ENCODE measurements at places on chromosomes 2 and 18. TPM values are rescaled to one million over a fixed set of nuclear protein-coding genes. Genes with fewer than 3 reads are reported as not detected.
A peak's percentile ranks its signal among the peaks of the same experiment; 100 is the strongest.

Gene LRRC30
- 0.14 TPM for total RNA-seq

DNA sequence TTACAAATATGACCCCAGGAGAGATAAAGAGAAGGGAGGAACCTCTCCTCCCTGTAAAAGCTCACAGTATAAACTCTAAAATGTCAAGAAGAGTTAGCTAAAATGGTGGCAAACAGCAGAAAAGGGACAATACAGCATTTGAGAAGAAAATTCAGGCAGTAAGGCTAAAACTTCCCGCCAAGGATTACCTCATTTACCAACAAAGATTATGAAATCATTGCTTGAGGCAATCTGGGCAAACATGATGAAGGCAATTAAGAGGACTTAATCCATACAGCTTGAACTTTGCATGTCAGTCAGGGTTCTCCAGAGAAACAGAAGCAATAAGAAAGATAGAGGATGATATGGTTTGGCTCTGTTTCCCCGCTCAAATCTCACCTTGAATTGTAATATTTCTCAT is 81.4 kb downstream of the CMPK2 start:
- H3K27ac ChIP-seq, result no peak overlapping the region
- no peaks in the 10 kb centered on the region for H3K36me3 ChIP-seq
- H3K4me1 ChIP-seq, result peaks cover 7% of the 10 kb centered on the region

Gene DNER
- 0.09 TPM for total RNA-seq

Gene TMEM247
- total RNA-seq, result not detected

GRCh38 chr2:198096002-198096401 is 291.6 kb downstream of the PLCL1 start:
- H3K27ac ChIP-seq, result no peak overlapping the region
- DNase-seq, result no peak
- peaks cover 9% of the 10 kb centered on the region for H3K36me3 ChIP-seq
- H3K27me3 ChIP-seq, result no peaks in the 10 kb centered on the region

Gene TPO
- total RNA-seq, result 0.05 TPM

- no peaks in the 10 kb centered on the region for H3K36me3 ChIP-seq
- H3K27me3 ChIP-seq, result peaks cover 26% of the 10 kb centered on the region
- no peaks in the 10 kb centered on the region for H3K4me1 ChIP-seq
- H3K27ac ChIP-seq, result no peak overlapping the region
- H3K4me3 ChIP-seq, result no peak overlapping the region
These were observed 49.7 kb downstream of the TRIB2 start for GRCh38 chr2:12766421-12766879.

- no peak for DNase-seq
- H3K27ac ChIP-seq, result no peak overlapping the region
- H3K36me3 ChIP-seq, result no peaks in the 10 kb centered on the region
These were observed 177.9 kb upstream of the RAB6C start for GRCh38 chr2:129801575-129801974.

DNA sequence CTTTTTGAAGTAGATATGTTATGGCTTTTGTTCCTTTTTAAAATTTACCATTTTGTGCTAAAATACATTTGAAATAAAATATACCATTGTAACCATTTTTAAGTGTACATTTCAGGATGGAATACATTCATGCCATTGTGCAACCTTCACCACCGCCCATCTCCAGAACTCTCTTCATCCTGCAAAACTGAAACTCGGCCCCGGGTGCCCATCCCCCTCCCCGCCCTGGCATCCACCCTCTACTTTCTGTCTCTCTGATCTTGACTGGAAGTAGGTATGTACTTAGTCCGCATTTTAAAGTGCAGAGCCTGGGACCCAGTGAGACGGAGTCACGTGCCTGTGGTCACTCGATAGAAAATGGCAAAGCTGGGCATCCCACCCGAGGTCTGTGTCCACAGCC is 45.6 kb downstream of the DIPK1C start:
- H3K27ac ChIP-seq, result no peak overlapping the region
- H3K27me3 ChIP-seq, result no peaks in the 10 kb centered on the region
- peaks cover 4% of the 10 kb centered on the region for H3K4me1 ChIP-seq
- no peak for DNase-seq
- H3K4me3 ChIP-seq, result no peak overlapping the region

- no peak overlapping the region for H3K4me3 ChIP-seq
- DNase-seq, result no peak
- no peaks in the 10 kb centered on the region for H3K27me3 ChIP-seq
- no peaks in the 10 kb centered on the region for H3K36me3 ChIP-seq
- no peaks in the 10 kb centered on the region for H3K4me1 ChIP-seq
These were observed 355.5 kb downstream of the RAD51AP2 start for GRCh38 chr2:17162713-17163112.

DNA sequence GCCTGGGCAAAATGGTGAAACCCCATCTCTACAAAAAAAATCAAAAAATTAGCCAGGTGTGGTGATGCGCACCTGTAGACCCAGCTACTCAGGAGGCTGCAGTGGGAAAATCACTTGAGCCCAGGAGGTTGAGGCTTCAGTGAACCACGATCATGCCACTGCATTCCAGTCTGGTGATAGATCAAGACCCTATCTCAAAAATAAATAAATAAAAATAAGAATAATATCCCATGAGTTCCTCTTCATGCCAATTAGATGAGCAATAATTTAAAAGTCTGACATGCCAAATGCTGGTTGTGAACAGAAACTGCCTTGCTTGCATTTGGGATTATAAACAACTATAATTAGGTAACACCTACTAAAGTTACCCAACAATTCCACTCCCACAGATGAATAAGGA is 22.1 kb upstream of the ANKRD44 start:
- no peaks in the 10 kb centered on the region for H3K36me3 ChIP-seq
- no peak for DNase-seq
- H3K4me3 ChIP-seq, result no peak overlapping the region

GRCh38 chr2:18413676-18414396 is 146.6 kb downstream of the RDH14 start:
- H3K4me3 ChIP-seq, result no peak overlapping the region
- H3K27ac ChIP-seq, result no peak overlapping the region
- H3K27me3 ChIP-seq, result no peaks in the 10 kb centered on the region
- no peaks in the 10 kb centered on the region for H3K4me1 ChIP-seq
- no peak for DNase-seq
- no peaks in the 10 kb centered on the region for H3K36me3 ChIP-seq

DNA sequence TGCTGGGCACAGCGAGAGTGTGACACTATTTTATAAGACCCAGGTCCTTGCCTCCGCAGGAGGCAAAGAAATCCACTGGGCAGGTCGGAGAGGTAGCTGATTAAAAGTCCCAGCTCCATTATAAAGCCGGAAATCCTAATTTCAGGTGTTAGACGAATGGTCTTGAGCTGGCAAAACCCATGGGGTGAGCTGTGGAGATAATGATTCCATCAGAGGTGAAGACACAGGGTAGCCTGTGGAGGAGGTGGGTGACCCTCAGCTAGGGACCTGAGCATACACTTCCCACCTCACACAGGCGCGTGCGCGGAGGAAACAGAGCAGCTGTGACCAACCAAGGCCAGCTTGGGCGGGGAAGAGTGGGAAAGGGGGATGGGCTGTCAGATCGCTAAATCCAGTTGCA is 201.7 kb upstream of the CXCR4 start:
- H3K36me3 ChIP-seq, result no peaks in the 10 kb centered on the region
- H3K27ac ChIP-seq, result peak overlapping the region; percentile 45
- H3K4me1 ChIP-seq, result peaks cover 47% of the 10 kb centered on the region
- DNase-seq, result no peak

Gene APCDD1
- total RNA-seq, result 1.9 TPM

DNA sequence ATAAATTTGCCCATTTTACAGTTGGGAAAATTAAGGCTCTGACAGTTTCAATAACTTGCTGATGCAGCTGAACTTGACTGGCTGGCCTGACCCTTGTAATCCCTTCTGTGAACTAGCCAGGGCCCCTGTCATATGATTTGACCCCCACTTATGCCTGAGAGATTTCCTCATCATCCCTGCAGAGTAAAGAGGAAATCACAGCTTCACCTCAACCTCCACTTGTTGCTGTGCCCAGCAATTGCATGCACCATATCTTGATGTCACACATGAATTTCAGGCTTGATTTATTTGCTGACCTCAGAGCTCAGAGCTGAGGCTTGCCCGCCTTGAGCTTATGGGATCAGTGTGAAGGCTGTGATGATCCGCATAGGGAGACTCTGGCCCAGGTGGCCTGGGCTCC is 108.1 kb downstream of the ACOXL start:
- no peak overlapping the region for H3K4me3 ChIP-seq
- no peak overlapping the region for H3K27ac ChIP-seq
- no peaks in the 10 kb centered on the region for H3K27me3 ChIP-seq
- peaks cover 31% of the 10 kb centered on the region for H3K4me1 ChIP-seq
- no peaks in the 10 kb centered on the region for H3K36me3 ChIP-seq

- DNase-seq, result no peak
- H3K4me3 ChIP-seq, result no peak overlapping the region
- H3K27me3 ChIP-seq, result no peaks in the 10 kb centered on the region
- H3K36me3 ChIP-seq, result no peaks in the 10 kb centered on the region
These were observed 23.6 kb upstream of the LRRTM1 start for GRCh38 chr2:80328159-80328571.

Gene OR6B2
- not detected for total RNA-seq

Gene EVA1A
- total RNA-seq, result 12.7 TPM

- H3K27me3 ChIP-seq, result no peaks in the 10 kb centered on the region
- H3K4me3 ChIP-seq, result no peak overlapping the region
- H3K27ac ChIP-seq, result no peak overlapping the region
- H3K36me3 ChIP-seq, result peaks cover 9% of the 10 kb centered on the region
- H3K4me1 ChIP-seq, result no peaks in the 10 kb centered on the region
These were observed 17.6 kb downstream of the AFF3 start for GRCh38 chr2:100124761-100125160.

- H3K4me1 ChIP-seq, result no peaks in the 10 kb centered on the region
- no peak within 1 kb of the TSS for H3K4me3 ChIP-seq
- H3K27ac ChIP-seq, result no peak within 1 kb of the TSS
- DNase-seq, result peak; percentile 19
These were observed at the start of gene LRATD1 for GRCh38 chr2:14632133-14632936. Gene LRATD1 (plus strand): TSS chr2:14632717. CDS start chr2:14633980, 1,263 bp downstream.

DNA sequence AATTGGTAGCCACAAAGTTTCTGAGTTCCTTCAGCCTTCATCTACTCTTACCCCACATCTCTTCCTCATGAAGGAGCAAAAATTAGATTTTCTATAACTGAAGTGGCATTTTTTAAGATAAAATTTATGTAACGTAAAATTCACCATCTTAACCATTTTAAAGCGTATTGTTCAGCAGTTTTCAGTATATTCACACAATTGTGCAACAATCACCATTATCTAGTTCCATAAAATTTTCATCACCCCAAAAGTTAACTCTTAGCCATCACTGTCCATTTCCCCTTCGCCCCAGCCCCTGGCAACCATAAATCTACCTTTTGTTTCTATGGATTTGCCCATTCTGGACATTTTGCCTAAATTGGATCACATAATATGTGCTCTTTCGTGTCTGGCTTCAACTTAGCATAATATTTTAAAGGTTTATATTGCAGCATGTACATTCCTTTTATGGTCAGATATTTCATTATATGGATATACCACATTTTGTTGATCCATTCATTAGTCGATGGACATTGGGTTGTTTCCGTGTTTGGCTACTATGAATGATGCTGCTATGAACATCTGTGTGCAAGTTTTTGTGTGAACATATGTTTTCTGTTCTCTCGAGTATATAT is 44.6 kb downstream of the ATIC start:
- H3K4me1 ChIP-seq, result no peaks in the 10 kb centered on the region
- no peaks in the 10 kb centered on the region for H3K27me3 ChIP-seq
- no peak overlapping the region for H3K27ac ChIP-seq
- peaks cover 14% of the 10 kb centered on the region for H3K36me3 ChIP-seq

Gene TRIM43
- 0.66 TPM for total RNA-seq

Gene L3MBTL4
- 4.3 TPM for total RNA-seq

GRCh38 chr2:127961729-127962128 is 66.1 kb downstream of the SAP130 start:
- H3K4me3 ChIP-seq, result no peak overlapping the region
- no peak for DNase-seq
- peaks cover 38% of the 10 kb centered on the region for H3K36me3 ChIP-seq
- no peaks in the 10 kb centered on the region for H3K27me3 ChIP-seq

Gene SERPINB3
- 2.6 TPM for total RNA-seq

Gene ALLC
- 0.05 TPM for total RNA-seq

- peaks cover 7% of the 10 kb centered on the region for H3K4me1 ChIP-seq
- H3K4me3 ChIP-seq, result peak overlapping the region; percentile 76
- no peak for DNase-seq
- no peaks in the 10 kb centered on the region for H3K36me3 ChIP-seq
- no peak overlapping the region for H3K27ac ChIP-seq
These were observed 2.0 kb downstream of the CDC42EP3 start for GRCh38 chr2:37669446-37669845.
